Posterior cingulate gyrus (tissue), 11 donors: ENCODE measurements at places on chromosomes 5 and 9.

DNA sequence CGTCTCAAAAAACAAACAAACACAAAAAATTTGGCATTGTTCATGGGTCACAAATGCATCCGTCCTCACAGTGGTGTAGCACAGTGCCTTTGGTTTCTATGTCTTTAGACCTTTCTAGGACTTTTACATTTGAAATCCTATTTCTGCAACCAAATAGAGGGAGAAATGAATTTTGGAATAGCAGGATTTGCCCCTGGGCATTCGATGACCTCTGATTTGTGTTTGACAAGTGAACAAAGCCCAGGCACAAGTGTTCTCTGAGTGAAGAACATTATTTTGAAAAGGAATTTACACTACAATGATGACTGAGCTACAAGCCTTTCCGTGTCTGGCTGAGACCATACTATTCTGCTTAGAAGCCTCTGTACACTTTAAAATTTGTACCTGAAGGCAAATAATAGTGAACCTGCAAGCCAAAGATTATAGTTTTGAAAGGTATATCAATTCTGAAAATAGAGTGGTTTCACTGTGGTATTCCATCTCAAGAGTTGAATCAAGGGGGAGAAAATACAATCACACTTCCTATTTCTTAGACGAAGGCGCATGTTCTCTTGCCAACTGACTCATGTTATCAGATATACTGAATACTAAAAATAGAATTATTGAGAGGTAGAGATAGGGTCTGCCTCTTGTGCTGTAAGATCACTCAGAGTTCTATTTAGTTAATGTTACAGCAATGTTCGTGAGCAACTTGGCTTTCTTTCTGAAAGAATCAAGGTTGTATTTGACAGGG lies 297.6 kb downstream of the KDM4C start:
- DNase-seq: no peak

DNA sequence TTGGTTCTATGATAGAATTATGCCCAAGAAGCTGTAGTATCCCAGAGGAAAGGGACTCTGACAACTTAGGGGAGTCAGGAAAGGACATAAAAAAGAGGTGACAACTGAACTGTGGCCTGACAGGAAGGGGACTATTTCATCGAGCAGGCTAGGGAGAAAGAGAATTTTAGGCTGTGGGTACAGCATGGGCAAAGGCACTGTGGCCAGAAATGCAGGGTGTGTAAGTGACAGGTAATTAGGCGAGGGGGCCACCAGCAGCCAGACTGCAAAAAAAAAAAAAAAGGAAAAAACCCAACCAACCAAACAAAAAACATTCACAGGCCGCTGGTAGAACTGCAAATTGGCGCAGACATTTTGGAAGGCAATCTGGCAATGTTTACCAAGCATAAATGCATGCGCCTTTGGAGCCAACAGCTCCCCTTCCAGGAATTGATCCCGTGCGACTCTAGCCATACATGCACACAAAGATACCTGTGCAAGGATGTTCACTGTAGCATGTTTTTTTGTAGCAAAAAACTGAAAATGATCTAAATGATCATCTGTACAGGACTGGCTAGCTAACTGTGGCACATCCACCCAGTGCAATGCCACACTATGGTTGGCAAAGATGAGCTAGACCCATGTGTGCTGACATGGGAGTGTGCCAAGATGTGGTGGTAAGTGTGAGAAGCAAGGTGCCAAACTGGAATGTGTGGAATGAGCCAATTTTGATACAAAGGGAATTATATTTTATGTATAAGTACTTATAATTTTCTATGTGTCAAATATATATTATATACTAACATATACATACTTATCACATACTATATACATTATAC lies 1.1 kb downstream of the EIF4E1B start:
- no peak for DNase-seq

DNA sequence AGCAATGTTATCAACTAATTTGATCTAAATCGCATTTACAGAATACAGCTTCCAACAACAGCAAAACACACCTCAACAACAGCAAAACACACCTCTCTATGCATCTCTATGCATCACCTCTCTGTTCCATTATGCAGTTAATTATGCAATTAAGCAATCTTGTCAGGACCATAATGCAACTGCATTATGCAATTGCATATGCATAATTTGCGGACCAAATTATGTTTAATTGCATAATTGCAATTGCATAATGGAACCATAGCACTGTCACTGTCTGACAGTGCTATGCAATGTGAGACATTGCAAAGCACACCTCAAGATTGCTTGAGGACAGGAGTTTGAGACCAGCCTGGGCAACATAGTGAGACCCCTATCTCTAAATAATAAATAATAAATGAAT lies 80.4 kb upstream of the PRSS3 start:
- no peak for DNase-seq

- no peak for DNase-seq
Measured at GRCh38 chr9:71748280-71748743, 20.0 kb downstream of the CEMIP2 start.

DNA sequence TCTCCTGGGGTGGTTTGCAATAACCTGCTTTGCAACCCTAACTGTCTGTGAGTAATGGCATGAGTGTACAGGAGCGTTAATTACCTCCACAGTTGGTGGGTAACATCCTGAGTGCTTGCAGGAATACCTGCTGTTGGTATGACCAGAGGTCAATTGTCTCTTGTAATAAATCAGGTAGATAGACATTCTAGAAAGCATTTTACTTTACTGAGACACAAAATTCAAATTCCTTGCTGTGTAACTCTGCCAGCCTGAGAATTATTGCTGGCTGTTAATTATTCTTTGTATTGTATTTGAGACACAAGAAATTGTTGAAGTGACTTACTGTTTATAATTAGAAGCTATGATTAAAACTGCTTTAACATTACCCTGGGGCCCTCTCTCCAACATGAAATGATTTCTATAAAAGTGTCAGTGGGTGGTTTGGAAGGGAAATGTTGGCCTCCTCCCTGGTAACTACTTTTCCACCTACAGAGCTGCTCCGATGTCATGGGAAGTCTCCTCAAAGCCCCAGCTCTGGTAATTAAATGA lies 150.8 kb upstream of the ADCY2 start:
- no peak for DNase-seq

GRCh38 chr9:137664676-137665075 lies 45.9 kb downstream of the EHMT1 start:
- DNase-seq: no peak

DNA sequence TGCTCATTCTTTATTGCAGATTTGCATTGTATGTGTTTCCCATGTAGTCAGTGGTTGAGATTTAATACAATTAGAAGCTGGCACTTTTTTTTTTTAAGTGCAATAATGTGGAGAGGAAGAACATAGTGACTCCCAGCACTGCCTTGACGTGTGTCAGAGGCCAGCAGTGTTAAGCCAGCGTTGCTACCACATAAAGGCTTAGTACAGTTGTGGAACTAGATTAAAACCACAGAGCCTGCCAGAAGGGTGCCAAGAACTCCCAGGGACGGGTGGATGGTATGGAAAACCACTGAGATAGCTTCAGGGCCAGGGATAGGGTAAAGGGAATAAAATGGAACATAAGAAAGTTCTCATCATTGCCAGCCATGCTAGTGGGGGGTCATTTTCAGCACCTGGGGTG lies 142.9 kb downstream of the TRIO start:
- DNase-seq: no peak

DNA sequence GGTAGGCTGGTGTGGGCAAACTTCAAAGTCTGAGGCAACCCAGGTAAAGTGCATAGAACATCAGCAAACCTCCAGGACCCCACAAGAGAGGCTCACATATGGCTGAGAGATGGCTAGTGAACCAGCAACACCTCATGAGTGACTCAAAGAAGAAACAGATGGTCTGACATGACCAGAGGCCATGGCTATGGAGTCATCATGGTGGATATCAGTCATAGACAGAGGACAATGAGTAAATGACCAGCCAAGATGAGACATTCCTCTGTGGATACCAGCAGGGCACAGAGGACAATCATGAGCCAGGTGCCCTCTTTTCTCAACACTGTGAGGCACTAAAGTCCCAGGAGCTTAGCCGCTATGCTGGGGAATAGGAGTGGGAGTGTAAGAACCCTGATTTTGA lies 180.8 kb downstream of the RASEF start:
- no peak for DNase-seq

- no peak for DNase-seq
Measured at GRCh38 chr9:90245661-90246060, 397.0 kb downstream of the DIRAS2 start.

- DNase-seq: no peak
Measured at GRCh38 chr5:169115461-169116124, 185.3 kb downstream of the SLIT3 start.

DNA sequence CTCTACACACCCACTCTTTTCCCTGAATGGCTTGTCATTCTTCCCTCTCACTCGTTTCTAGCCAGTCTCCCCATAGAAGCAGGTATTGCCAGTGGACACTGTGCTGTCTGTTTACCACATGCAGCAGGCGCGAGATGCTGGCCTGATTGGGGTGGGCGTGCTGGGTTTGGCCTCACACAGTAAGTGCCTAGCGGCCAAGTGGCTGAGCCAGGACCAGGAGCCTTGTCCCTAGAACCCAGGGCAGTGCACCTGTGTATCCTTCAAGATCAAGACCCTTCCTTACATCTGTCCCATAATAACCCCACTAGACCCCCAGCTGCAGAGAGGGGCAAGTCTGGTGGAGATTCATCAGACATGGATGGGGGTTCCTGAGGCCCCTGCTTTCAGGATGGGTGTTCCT lies 112.8 kb upstream of the IRX4 start:
- DNase-seq: no peak

DNA sequence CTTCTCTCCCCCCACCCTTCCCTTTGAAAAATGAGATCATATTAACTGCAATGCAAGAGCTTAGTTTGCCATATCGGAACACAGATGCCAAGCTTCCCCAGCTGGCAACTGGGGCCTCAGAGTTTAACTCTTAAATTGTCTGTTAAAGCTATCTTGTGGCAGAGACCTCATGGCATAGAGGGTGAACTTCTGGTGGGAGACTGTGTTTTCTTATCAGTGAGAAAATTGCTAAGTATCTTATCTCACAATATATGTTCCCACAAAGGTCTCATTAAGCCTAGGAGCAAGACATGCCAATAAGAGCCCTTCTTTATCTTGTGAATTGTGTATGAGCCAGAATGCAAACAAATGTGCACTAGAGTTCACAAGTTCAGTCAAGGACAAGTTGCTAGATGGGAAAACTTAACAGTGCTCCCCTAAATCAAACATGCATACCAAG lies 12.3 kb downstream of the NFIB start:
- DNase-seq: no peak

- DNase-seq: no peak
Measured at GRCh38 chr5:146238973-146239372, 35.6 kb downstream of the RBM27 start.

- no peak for DNase-seq
Measured at GRCh38 chr5:121350181-121350930, 501.3 kb upstream of the FTMT start.

DNA sequence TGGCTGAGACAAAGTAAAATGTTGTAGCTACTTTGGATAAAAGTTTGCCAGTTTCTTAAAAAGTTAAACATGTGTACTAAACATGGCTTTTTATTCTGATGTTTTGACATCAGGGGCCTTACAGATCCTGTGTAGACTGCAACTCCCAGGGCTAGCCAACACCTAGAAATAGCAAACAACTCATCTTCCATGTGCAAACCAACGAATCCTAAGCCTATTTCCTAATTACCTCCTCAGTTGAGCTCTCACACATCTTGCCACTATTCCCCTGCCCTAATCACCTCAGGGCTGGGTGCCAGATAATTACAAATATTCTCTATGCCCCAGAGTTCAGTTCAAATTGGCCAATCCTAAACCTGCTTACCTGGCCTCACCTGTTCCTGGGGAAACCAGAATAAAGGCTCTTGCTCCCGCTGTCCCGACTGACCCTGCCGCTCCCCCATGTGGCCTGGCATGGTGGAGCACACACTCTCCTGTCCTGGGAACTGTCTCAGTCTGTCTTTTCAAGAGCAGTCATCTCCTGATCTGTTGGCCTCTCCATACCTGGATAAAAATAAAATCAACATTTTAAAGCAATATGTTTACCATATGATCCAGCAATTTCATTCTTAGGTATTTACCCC lies 37.1 kb upstream of the FAM169A start:
- DNase-seq: no peak

GRCh38 chr9:95438561-95439357 lies 78.0 kb downstream of the PTCH1 start:
- no peak for DNase-seq

GRCh38 chr5:12093586-12093985 lies 189.3 kb upstream of the CTNND2 start:
- DNase-seq: no peak

DNA sequence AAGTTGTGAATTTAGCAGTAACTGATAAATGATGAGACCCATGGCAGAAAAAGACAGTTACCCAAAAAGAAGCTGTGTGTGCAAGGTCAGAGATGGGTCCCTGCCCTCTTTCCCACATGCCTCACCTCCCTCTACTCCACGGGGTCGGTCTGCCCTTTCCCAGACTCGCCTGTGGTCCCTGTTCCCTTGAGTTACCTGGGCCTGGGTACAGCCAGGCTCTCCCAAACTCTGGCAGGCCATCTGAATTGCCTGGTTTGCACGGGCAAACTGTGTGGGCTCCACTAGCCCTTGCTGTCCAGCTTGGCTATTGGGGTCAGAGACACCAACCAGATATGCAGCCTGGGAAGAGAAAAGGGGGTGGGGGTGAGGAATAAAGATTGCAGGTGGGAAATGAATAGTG lies 18.4 kb upstream of the TPM2 start:
- DNase-seq: no peak

GRCh38 chr9:77163884-77164283 lies 13.4 kb upstream of the VPS13A start:
- DNase-seq: no peak

- no peak for DNase-seq
Measured at GRCh38 chr5:39213447-39214207, 5.7 kb downstream of the FYB1 start.

DNA sequence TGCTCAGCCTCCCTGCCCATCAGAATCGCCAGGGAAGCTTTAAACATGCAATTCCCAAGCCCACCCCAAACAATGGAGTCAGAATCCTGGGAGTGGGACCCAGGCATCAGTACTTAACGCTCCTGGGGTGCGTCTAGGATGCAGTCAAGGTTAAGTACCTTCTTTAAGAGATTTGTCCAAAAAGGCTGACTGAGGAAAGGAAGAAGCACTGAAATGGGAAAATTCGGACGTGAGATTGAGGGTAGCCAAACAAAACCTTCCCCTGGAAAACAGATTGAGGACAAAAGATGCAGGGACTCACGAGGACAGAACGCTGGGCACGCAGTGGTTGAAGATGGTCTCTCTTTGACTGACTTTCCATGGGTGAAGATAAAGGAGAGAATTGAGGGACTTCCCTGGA lies 143.5 kb downstream of the MTX3 start:
- no peak for DNase-seq

- DNase-seq: no peak
Measured at GRCh38 chr5:136200130-136200529, 7.2 kb upstream of the SMIM32 start.
